ENCODE measurements at places on chromosomes 7 and 10.

- no peak for DNase-seq
These were observed 134.3 kb downstream of the ARL4A start for GRCh38 chr7:12821746-12822145.

GRCh38 chr10:24652381-24652957 is 71.2 kb downstream of the ARHGAP21 start:
- no peak for DNase-seq

- DNase-seq, result no peak
These were observed 409.3 kb downstream of the RPS24 start for GRCh38 chr10:78442836-78443550.

GRCh38 chr7:149860821-149861727 is 12.7 kb upstream of the ATP6V0E2 start:
- no peak for DNase-seq
